Activated CD8-positive, alpha-beta memory T cell treated with anti-CD3 and anti-CD28 coated beads for 36 hours (primary cell): ENCODE measurements at places on chromosomes 2 and 18. TPM values are rescaled to one million over a fixed set of nuclear protein-coding genes. Genes with fewer than 3 reads are reported as not detected.

The TUBA3E gene
- not detected for total RNA-seq

The MC4R gene
- not detected for total RNA-seq

The LIMS3 gene
- total RNA-seq, result 0.59 TPM

The PIEZO2 gene
- not detected for total RNA-seq

The SH2D6 gene
- 0.88 TPM for total RNA-seq

The MYOM1 gene
- total RNA-seq, result 0.59 TPM

The RPL31 gene
- total RNA-seq, result 1,418 TPM

The LYG1 gene
- 0.78 TPM for total RNA-seq

The GRB14 gene
- not detected for total RNA-seq

The FARP2 gene
- total RNA-seq, result 35.9 TPM

The EMILIN1 gene
- 0.69 TPM for total RNA-seq

The BOLL gene
- total RNA-seq, result not detected

The FSHR gene
- not detected for total RNA-seq

The ECEL1 gene
- total RNA-seq, result not detected

The PAX3 gene
- total RNA-seq, result not detected
